NCI-H524 (cell line): ENCODE measurements at places on chromosomes 16 and 17.

DNA sequence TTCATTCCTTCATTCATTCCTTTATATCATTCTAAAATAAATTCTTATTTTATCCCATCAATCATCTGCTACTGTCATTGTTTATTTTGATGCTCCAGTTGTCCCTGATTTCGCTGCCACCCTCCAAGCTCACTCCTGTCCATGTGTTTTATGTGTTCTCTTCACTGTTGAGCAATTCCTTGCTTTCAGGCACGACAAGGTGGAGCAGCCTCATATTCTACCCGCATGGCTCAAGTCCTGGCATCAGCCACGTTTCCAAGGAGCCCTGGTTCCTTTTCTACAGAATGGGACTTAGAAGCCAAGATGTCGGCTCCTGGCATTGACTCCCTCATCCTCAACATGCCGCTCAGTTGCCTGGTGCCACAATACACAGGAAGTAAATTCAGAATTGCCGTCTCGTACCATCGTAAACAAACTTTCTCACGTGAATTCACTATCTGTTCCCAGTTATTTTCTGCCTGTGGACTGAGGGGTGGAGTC is 139.0 kb downstream of the RPTOR start:
- DNase-seq, result no peak

GRCh38 chr17:69059458-69060175 is 1.1 kb downstream of the ABCA9 start:
- no peak for DNase-seq

DNA sequence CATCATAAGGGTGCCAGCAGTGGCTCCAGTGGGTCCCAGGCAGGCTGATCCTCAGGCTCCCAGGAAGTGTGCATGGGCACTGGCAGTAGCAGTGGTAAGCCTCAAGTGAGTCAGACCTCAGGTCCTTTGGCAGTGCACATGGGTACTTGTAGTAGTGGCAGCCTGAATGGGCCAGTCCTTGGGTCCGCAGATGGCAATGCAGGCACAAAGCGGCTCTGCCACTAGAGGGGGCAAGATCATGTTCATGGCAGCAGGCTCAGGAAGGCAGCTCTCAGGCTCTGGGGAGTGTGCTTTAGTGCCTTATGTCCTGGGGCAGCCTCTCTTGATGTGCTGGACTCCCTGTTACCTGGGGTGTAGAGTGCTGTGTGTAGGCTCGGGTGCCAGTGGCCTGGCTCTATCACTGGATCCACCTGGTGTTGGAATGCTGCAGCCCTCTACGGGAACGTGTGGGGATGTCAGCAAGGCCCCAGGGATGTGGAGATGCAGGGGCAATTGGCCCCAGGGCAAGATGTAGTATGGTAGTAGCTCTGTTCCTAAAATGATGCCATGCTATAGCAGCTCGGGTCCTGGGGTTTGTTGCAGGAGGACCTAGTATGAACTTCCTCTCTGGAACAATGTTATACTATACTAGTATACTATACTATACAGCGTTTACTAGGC is 11.0 kb downstream of the ACSM3 start:
- peak; percentile 32 for DNase-seq

GRCh38 chr16:64437706-64438324 is 684.0 kb downstream of the CDH11 start:
- peak; percentile 34 for DNase-seq

DNA sequence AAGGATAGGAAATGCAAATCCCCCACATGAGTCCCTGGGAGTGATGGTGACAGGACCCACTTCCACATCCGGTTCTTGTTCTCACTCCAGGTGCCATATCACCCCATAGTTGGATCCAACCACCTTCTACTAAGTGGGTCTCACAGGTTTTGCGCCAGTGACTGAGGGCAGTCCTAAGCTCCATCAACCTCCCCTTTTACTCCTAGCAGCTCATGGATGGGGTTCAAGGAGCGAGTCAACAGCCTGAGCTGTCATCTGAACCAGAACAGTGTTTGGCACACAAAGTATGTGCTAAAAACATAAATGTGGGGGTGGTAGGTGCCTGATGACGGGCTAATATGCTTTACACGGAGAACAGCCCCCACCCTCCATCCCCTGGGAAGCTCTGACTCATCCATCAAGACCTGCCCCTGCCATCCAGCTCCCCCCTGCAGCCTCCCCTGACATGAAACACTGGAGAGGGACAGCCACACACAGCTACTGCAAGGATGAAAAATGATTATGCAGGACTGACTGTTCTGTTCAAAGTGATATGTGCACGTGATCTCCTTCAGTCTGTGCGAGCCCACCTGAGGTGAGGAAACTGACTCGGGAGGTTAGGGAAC is 143.2 kb upstream of the CDH5 start:
- no peak for DNase-seq

DNA sequence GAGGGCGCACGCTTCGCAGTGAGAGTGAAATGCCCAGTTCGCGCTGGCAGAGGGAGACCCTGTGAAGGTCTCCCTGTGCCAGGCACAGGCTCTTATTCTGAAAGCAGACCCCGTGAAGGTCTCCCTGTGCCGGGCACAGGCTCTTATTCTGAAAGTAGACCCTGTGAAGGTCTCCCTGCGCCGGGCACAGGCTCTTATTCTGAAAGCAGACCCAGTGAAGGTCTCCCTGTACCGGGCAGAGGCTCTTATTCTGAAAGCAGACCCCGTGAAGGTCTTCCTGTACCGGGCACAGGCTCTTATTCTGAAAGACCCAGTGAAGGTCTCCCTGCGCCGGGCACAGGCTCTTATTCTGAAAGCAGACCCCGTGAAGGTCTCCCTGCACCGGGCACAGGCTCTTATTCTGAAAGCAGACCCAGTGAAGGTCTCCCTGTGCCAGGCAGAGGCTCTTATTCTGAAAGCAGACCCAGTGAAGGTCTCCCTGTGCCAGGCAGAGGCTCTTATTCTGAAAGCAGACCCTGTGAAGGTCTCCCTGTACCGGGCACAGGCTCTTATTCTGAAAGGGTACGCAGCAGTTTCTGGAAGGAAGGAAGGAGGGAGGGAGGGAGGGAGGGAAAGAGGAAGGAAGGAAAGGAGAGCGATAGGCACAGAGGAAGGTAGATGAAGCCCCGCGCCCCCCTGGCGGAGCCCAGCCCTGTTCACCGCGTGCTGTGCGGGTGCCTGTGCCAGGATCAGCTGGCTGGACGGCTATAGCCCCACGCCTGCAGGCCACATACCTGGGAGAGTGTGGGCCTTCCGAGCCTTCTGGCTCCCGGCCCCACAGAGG is 55.3 kb downstream of the WDR45B start:
- no peak for DNase-seq

GRCh38 chr17:56125830-56126819 is 27.1 kb upstream of the ANKFN1 start:
- peak; percentile 86 for DNase-seq

DNA sequence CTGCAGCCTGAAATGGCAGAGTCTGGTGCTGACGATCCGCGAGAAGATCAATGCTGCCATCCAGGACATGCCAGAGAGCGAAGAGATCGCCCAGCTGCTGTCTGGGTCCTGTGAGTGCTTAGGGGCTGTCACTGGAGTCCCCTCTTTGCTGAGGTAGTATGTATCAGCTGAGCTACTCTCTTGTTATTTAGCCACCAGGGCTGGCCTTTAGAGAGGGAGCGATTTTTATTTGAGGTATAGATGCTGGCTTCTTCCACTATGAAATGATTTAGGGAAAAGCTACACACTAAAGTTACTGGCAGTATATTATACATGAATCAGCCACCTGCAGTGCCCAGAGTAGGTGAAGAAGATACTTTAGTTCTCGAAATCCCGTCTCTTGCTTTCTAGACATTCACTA is 2.6 kb downstream of the CDK5RAP3 start:
- no peak for DNase-seq

- no peak for DNase-seq
These were observed 6.2 kb downstream of the NME1 start for GRCh38 chr17:51159604-51160003.

DNA sequence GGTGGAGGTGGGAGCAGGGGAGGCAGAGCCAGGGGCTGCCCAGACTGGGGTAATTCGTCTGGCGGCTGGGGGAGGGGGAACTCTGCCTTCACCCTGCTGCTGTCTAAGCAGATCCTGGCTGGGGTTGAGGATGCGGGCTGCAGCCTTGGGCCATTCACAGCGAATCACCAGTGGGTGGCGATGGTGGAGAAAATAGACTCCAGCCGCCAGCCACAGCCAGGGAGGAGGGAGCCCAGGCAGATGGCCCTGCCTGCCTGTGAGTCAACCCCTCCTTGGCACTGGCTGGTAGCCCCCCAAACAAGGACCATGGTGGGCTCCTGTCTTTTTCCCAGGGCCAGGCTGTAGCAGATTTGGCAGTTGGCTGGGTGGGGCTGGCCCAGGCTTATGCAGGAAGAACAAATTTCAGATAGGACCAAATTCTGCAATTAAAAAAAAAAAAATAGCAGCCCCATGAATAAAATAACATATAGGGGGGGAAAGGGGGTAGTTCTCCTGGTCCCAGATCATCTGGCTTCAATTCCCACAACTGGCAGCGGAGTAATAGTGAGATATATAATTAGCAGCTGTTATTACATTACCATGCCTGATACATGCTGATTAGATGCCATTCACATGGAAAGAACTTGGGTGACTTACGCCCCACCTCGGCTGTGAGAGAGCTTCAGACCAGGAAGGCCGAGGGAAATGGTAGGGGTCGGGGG is 41.5 kb upstream of the CDH5 start:
- DNase-seq, result peak; percentile 74

GRCh38 chr17:31830971-31831858 is 27.8 kb downstream of the COPRS start:
- no peak for DNase-seq

DNA sequence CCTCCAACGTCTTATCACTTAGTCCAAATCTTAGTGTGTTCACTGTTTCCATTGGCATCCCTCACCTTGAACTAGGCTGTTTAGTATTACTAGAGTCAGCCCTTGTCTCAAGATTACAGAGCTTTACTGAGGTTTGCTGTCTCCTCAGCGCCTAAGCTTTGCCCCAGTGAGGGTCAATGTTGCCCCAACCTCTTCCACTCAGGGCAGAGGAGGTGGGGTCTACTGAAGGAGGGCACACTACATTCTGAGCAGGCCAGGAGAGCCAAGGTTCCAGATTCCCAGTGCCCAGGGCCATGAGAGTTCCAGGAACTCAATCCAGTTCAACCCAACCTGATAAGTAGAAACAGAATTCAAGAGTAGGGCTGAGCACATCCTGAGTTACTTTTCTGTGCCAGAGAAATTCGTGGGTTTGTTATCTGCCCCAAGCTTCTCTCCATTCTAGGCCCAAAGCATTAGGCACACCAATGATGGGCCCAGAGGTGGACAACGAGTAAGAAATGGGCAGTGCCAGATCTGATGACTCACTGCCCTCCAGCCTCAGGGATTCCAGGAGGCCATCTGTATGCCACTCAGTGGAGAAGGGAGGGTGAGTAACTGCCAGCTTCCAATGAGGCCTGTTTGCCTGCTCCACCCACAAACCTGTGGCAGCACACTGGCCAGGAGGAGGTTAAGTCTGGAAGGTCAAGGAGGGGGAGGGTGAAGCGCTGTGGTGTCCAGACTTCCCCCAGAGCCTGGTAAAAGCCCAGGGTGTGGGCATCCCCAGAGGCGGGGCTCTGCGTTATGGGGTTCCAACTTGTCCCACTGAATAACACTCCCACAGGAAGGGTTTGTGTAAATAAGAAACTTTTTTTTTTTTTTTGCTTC is 8.2 kb downstream of the TUBG2 start:
- no peak for DNase-seq

- no peak for DNase-seq
These were observed 528 bp downstream of the PRSS27 start for GRCh38 chr16:2719328-2720063.

DNA sequence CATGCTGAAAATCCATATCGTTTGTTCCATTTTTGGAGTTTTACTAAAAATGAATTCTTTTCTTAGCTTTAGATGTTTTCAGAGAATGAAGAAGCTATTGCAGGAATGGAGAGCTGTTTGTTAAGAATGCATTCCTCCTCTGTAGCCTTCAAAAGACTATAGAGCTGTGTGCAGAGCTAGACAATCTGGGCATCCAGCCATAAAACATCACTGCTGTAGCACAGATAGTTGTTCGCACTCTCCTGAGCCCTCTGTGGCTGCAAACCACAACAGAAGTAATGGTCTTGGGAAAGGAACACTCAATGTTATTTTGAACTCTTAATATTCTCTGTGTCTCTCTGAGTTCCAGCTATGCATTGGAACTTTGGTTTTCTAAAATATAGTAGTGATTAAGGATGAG is 4.9 kb downstream of the TNRC6C start:
- DNase-seq, result peak; percentile 25

GRCh38 chr16:88274847-88275246 is 107.9 kb upstream of the ZNF469 start:
- no peak for DNase-seq

DNA sequence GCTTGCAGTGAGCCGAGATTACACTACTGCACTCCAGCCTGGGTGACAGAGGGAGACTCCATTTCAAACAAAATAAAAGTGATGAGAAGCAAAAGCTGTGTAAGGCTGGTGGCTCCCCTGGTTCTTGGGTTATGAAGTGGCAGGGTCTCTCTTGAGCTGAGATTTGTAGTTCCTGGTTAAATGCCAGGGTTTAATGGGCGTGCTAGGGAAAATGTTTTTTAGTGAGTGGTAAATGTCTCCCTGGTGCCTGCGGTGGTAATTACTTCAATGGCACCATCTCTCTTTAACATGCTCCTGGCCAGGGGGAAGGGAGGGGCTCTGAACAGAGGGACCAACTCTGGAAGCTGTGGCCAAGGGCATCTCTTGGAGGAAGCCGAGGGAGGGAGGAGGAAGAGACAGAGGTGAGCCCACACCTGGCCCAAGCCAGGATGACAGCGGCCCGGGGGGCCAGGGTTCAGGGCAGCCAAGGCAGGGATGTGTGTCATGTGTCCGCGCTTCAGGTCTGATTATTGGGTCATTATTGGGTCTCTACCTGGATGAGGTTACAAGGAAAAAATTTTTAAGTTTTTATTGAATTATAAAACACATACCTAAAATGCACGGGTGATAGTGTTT is 17.8 kb upstream of the RPL38 start:
- no peak for DNase-seq

DNA sequence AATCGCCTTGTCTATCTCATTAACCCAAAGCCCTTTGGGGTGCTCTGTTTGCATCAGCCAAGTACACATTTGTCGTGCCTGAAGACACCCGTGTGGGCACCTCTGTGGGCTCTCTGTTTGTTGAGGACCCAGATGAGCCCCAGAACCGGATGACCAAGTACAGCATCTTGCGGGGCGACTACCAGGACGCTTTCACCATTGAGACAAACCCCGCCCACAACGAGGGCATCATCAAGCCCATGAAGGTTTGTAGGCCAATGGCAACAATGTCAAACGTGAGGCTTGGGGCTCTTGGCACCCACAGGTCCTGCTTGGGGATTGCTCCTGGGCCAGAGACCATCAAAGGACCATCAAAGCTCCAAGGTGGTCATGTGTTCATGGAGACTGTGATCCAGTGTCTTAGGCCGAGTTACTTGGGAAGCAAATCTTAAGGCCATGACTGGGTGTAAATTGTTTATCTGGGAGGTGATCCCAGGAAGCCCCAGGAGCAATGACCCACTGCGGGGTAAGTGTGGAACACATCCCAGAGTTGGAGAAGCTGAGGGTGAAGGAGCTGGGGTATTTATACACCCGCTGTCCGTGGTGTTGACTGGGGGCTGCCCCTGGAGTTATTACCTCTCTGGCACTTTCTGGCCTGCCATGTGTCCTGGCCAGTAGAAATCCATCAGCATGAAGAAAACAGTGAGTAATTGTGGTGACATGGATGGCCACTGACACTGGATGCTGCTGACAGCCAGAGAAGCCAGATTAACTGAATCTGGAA is 24.0 kb downstream of the CDH5 start:
- no peak for DNase-seq
